ENCODE measurements at places on chromosomes 5 and 9.
A peak's percentile ranks its signal among the peaks of the same experiment; 100 is the strongest.

DNA sequence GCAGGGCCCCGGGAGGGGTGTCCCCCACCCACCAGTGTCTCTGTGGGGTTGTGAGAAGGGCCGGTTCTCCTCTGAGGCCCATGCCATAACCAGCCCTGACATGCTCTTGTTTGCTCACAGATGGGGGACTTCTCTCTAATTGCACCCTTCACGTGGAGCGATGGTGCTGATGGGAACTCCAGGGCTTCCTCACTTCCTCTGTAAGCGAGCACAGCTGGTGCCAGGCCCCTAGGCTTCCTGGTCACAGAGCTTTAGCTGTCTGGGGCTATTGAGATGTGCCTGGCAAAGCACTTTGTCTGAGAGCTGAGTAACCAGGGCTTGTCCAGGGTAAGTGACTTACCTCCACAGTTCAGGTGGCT, 36.4 kb downstream of the PHF2 start:
- no peak for DNase-seq

- peak; percentile 88 for DNase-seq
Observed at GRCh38 chr5:60822285-60822556, 21.8 kb downstream of the ELOVL7 start.

- DNase-seq: no peak
Observed at GRCh38 chr5:12111261-12111660, 207.0 kb upstream of the CTNND2 start.

GRCh38 chr5:55306641-55307382, 682 bp downstream of the DHX29 start:
- DNase-seq: peak; percentile 17

- no peak for DNase-seq
Observed at GRCh38 chr9:84831377-84831776, 161.8 kb downstream of the NTRK2 start.

DNA sequence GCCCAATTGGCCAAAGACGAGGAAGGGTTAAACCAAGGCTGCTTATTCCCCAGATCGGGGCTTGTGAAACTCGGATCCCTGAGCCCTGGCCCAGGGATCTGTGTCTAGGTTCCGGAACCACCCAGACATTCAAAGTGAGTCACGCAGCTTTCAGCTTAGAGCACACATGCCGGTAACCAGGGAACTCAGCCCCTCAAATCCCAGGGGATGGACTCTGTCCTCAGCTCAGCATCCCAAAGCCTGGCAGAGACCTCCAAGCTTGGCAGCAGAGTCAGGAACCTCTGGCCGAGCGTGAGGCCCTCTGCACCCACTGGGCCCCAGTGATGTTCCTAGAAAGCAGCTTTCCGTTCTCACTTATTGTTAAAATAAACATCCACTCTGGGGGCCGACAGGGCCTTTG, 5.1 kb downstream of the PNPLA7 start:
- DNase-seq: no peak

DNA sequence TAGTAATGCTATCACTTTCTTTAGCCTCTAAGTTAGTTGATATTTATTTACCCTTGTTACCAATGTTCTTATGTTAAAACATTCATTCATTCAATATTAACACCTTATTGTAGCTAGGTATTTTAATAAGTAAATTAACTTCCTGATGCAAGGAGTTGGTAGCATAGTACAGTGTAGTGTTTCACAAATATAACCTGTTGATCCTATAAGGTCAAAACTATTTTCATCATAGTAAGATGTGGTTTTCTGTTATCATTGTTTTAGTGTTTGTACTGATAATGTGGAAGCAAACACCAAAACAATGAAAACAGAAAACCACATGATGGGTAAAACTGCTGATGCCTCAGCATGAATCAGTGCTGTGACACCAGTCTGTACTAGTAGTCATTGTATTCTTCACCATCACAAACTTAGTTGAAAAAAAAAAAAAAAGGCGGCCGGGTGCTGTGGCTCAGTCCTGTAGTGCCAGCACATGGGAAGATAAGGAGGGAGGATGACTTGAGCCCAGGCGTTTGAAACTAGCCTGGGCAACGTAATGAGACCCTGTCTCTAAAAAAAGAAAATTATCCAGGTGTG, 36.5 kb downstream of the ZCCHC7 start:
- no peak for DNase-seq

- no peak for DNase-seq
Observed at GRCh38 chr9:126151686-126152134, 174.9 kb upstream of the MVB12B start.
